Sigmoid colon (tissue), 7 donors: ENCODE measurements at places on chromosomes 1 and 21. TPM values are rescaled to one million over a fixed set of nuclear protein-coding genes. Genes with fewer than 3 reads are reported as not detected.

CBR3 gene
- 13.2 TPM for total RNA-seq

SMYD2 gene
- 19.9 TPM for total RNA-seq

LAX1 gene
- total RNA-seq, result 1.1 TPM

SH2D5 gene
- total RNA-seq, result 0.36 TPM

MYBPH gene
- not detected for total RNA-seq

TCHH gene
- total RNA-seq, result not detected

ASB17 gene
- not detected for total RNA-seq

DNA sequence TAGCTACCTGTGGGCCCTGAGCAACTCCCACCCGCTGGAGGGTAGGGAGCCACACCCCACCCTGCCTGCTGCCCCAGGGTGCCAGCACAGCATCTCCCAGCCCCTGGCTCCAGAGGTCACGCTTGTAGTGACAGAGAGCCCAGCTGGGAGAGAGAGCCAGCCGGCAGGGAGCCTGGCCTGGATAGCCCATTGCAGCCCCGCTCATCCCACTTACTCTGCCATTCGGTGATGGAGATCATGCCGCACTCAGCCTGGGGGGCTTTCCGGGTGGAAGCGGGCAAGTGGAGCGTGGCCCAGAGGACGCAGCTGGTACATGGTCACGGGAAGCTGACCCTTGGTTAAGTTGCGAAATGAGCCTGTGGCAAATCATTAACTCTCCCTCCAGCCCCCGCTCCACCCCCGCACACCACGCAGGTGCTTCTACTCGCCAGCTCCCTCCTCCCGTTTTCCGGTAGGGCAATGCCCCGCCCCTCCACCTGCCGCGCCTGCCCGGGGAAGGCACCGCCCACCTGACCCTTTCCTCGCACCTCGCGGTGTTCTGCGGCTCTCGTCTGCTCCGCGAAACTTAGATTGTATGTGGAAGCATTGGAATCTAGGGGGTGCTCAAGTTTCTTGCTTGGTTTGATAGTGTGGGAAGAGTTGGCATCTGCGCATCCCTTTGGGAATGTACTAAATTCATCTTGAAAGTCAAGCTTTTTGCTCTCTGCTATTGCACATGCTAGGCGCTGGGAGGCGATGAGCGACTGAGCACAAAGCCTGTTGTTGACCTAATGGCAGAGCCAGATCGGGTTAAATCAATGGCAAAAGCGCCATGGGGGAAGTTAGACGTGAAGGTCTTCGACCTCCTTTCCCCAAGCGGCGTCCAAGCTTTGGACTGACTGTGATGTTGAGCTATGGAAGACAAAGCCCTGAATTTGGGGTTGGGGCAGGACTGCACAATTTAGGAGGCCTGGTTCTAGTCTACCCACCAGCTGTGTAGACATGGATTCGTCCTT, at the start of gene GOLT1A:
Gene GOLT1A, minus strand, starts transcription at position 321 of the 995 bp plus-strand sequence. Its CDS starts 82 bp downstream, at position 239.
- no peaks in the 10 kb centered on the region for H3K36me3 ChIP-seq
- H3K27me3 ChIP-seq, result peaks cover 7% of the 10 kb centered on the region
- H3K4me3 ChIP-seq, result peak within 1 kb of the TSS; percentile 21
- no peak within 1 kb of the TSS for H3K27ac ChIP-seq
- no peaks in the 10 kb centered on the region for H3K4me1 ChIP-seq

DNA sequence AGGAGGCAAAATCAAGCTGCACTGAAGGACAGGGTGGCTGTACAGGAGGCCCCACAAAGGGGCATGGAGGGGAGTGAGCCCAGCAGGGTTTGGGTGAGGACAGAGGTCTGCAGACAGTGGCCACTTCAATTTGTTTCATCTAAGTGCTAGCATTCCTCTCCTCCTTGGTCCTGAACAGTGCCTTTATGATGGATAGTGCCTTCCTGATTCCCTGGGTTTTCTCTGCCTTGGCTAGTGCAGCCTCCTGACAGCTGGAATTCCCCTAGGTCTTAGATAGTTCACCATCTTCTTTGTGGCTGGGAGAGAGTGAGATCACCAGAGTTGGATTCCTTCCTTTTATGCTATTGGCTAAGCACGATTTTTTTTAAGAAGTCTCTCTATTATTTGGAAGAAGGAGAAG, 3.8 kb upstream of the HPCAL4 start:
- H3K4me1 ChIP-seq, result peaks cover 21% of the 10 kb centered on the region
- no peak overlapping the region for H3K27ac ChIP-seq
- H3K36me3 ChIP-seq, result no peaks in the 10 kb centered on the region
- peaks cover 30% of the 10 kb centered on the region for H3K27me3 ChIP-seq
- DNase-seq, result no peak
- H3K4me3 ChIP-seq, result no peak overlapping the region

GRCh38 chr1:201954263-201955008, 867 bp upstream of the TIMM17A start:
- DNase-seq, result no peak
- H3K27me3 ChIP-seq, result no peaks in the 10 kb centered on the region
- peaks cover 15% of the 10 kb centered on the region for H3K4me1 ChIP-seq
- peak overlapping the region; percentile 92 for H3K4me3 ChIP-seq
- peaks cover 7% of the 10 kb centered on the region for H3K36me3 ChIP-seq
- H3K27ac ChIP-seq, result peak overlapping the region; percentile 91

GRCh38 chr1:8016210-8016894, 9.8 kb downstream of the ERRFI1 start:
- peaks cover 34% of the 10 kb centered on the region for H3K36me3 ChIP-seq
- H3K4me1 ChIP-seq, result peaks cover 65% of the 10 kb centered on the region
- no peak overlapping the region for H3K4me3 ChIP-seq
- no peak for DNase-seq
- H3K27ac ChIP-seq, result peak overlapping the region; percentile 99

GRCh38 chr1:94617134-94617805, 75.7 kb upstream of the F3 start:
- H3K4me3 ChIP-seq, result no peak overlapping the region
- no peaks in the 10 kb centered on the region for H3K27me3 ChIP-seq
- H3K27ac ChIP-seq, result no peak overlapping the region
- H3K36me3 ChIP-seq, result no peaks in the 10 kb centered on the region

GRCh38 chr1:212013672-212014071, 21.7 kb downstream of the INTS7 start:
- DNase-seq, result no peak
- no peaks in the 10 kb centered on the region for H3K27me3 ChIP-seq
- no peak overlapping the region for H3K27ac ChIP-seq
- H3K36me3 ChIP-seq, result no peaks in the 10 kb centered on the region

DNA sequence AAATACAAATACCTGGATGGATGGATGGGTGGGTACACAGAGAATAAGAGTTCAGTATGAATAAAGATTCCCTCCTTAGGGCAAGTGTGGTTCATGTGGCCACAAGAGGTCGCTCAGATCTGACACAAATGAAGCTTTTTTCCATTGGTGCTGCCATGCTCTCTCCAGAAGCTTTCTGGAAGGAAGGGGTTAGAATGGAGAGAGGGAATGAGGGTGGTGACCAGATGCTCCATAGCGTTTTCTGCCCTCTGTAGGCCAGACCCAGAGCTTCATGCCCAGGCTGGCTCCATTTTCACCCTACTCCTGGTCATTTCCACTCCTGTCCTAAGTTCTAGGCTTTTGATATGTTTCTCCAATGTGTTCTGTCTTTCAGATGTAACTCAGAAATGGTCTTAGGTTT, 3.3 kb upstream of the FCRL6 start:
- no peaks in the 10 kb centered on the region for H3K4me1 ChIP-seq
- H3K36me3 ChIP-seq, result no peaks in the 10 kb centered on the region
- no peak overlapping the region for H3K27ac ChIP-seq
- peaks cover 1% of the 10 kb centered on the region for H3K27me3 ChIP-seq
- H3K4me3 ChIP-seq, result no peak overlapping the region

- no peaks in the 10 kb centered on the region for H3K27me3 ChIP-seq
- peaks cover 68% of the 10 kb centered on the region for H3K36me3 ChIP-seq
- H3K4me3 ChIP-seq, result no peak overlapping the region
- H3K4me1 ChIP-seq, result no peaks in the 10 kb centered on the region
- H3K27ac ChIP-seq, result no peak overlapping the region
Observed at GRCh38 chr21:46220275-46220810, 8.2 kb downstream of the LSS start.

- no peak overlapping the region for H3K4me3 ChIP-seq
- DNase-seq, result no peak
- H3K27ac ChIP-seq, result peak overlapping the region; percentile 6
- H3K36me3 ChIP-seq, result no peaks in the 10 kb centered on the region
Observed at GRCh38 chr21:39669976-39670661, 57.4 kb downstream of the B3GALT5 start.

- peak overlapping the region; percentile 78 for H3K27ac ChIP-seq
- peak; percentile 89 for DNase-seq
- H3K36me3 ChIP-seq, result no peaks in the 10 kb centered on the region
- peaks cover 30% of the 10 kb centered on the region for H3K4me1 ChIP-seq
- no peaks in the 10 kb centered on the region for H3K27me3 ChIP-seq
- peak overlapping the region; percentile 29 for H3K4me3 ChIP-seq
Observed at GRCh38 chr21:42524341-42525028, 10.8 kb downstream of the SLC37A1 start.

DNA sequence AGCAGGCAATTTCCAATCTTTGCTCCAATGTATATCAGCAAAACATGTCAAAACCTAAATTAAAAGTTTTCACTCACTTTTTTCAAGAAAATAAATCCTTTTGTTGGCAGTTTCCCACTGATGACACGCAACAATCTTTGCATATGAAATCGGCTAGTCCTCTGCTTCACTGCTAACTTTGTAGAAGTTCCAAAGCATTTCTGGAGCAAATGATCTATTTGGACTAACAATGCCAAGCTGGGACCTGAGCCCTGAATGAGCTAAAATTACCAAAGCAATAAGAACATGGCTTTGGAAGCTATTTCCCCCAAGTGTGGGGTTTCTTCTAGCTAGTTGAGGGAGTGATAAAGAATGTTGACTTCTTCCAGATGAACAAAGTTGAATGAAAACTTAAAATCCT, 5.1 kb downstream of the BEND5 start:
- no peak for DNase-seq
- H3K4me1 ChIP-seq, result peaks cover 57% of the 10 kb centered on the region
- no peak overlapping the region for H3K4me3 ChIP-seq
- no peaks in the 10 kb centered on the region for H3K27me3 ChIP-seq
- H3K27ac ChIP-seq, result peak overlapping the region; percentile 24

DNA sequence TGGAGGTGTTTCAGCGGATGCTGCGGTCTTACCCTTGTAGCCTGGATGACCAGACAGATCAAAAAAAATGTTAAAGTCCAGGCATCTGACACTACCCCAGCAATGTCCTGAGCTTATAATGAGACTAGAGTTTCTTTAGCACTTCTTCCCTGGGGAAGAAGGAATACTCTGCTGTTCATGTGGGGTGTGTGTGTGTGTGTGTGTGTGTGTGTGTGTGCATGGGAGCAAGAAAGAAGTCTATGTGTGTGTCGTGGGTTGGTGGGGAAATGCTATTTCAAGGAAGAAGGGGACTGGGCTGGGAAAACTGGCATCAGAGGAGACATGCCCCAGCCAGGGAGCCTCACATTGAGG, 3.0 kb upstream of the RASSF5 start:
- peaks cover 47% of the 10 kb centered on the region for H3K4me1 ChIP-seq
- H3K27ac ChIP-seq, result no peak overlapping the region
- H3K36me3 ChIP-seq, result no peaks in the 10 kb centered on the region

GRCh38 chr1:78607944-78608343, 12.3 kb upstream of the IFI44L start:
- no peaks in the 10 kb centered on the region for H3K27me3 ChIP-seq
- no peaks in the 10 kb centered on the region for H3K4me1 ChIP-seq
- no peak overlapping the region for H3K4me3 ChIP-seq
- no peak overlapping the region for H3K27ac ChIP-seq
- DNase-seq, result no peak

- no peak overlapping the region for H3K27ac ChIP-seq
- H3K4me1 ChIP-seq, result no peaks in the 10 kb centered on the region
- H3K36me3 ChIP-seq, result no peaks in the 10 kb centered on the region
- H3K27me3 ChIP-seq, result no peaks in the 10 kb centered on the region
Observed at GRCh38 chr1:41709873-41710272, 208.8 kb downstream of the HIVEP3 start.
